ENCODE measurements at places on chromosomes 12 and 14.

DNA sequence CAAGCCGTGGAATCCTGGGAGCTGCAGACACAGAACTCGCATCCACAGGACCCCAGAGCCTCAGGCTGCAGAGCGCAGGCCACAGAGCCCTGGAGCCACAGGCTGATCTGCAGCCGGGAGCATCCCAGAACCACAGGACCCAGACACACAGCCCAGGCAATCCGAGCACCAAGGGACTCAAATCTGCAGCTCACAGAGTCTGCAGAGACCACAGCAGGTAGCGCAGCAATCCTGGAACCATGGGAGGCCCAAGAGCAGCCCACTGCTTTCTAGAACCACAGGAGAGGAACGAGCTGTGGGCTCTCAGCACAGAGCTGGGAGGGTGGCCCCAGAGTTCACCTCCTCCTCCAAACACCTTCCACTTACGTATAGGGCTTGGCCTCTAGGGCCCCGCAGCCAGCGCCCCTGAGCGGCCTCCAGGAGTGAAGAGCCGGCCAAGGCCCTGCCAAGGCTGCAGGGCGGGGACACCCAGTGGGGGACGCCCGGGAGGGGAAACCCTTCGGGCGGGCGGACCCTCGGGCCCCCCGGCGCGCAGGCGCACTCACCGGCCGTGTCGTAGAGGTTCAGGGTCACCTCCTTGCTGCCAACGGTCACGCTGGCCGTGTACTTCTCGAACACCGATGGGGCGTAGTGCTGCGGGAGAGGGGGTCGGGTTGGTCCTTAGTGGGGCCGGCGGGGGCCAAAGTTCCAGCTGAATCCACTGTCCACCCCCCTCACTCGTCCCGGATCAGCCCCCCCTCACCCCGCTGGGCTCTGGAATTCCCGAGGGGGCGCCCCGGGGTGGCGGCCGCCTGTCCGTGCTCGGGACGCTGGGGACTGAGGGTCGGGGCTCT is 665 bp downstream of the RHOF start:
- DNase-seq, result peak; percentile 80

DNA sequence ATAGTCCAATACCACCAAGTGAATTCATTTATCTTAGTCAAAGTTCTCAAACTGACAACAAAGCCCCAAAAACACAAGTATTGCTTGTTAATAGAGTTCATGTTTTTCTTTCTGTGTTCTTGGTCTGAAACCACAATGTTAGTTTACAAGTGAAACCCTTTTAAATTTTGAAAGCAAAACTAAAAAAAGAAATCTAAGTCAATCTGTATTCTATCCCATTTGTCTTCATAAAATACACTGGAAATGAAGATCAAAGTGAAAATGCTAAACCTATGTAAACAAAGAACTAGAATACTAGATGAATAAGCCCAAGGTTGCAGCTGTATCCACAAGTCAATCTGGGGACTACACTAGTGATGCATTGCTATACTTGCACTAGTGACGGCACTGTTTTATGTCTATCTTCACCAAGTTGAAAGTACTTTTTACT is 10.4 kb downstream of the MAP4K5 start:
- DNase-seq, result no peak

DNA sequence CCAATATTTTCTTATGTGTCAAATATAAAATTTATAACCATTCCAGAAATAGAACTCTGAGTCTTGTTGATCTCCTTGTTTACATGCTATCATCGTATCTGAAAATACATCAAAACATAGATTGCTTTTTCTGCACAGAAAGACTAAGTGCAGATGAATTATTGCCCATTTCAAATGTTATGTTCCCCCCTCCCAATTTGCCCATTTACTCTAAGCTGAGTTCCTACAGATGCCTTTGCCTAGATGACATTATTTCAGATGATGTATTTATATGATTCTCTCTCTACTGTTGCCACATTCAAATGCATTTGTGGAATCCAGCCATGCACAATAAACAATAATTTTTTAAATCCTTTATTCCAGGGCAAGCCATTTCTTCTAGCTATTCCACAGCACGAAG is 810.1 kb upstream of the MGAT4C start:
- DNase-seq, result no peak

DNA sequence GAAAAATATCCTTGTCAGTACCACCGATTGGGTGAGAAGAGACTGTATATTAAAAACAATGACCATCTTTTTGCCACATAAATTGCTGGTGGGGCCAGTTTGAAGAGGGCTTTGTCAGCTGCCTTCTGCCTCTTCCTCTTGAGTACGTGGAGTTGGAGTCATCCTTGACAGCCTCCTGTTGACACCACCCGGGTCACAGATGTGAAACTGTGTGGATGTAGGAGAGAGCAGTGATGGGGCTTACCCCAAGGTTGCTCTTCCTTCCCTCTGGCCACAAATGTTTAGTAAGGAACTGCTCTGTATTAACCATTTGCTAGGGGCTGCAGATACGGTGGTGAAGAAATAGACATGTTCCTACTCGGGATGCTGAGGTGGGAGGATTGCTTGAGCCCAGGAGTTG is 12.2 kb downstream of the PTPN11 start:
- no peak for DNase-seq

DNA sequence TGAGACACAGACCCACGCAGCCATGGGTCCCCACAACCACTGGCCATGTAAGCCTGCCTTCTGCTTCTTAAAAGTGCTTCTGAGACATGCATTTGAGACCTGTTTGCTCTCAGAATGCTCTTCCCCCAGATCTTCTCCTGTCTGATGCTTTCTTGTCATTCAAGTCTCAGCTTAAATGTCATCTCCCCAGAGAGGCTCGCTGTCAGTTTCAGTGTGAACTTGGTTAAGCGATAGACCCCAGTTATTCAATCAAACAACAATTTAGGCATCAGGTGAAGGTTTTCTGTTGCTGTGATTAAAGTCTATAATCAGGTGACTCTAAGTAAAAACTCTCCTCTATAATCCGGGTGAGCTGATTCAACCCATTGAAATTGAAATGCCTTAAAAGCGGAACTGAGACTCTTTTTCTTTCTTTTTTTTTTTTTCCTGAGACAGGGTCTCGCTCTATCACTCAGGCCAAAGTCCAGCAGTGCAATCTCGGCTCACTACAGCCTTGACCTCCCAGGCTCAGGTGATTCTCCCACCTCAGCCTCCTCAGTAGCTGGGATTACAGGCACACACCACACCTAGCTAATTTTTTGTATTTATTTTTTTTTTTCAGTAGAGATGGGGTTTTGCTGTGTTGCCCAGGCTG is 123.4 kb downstream of the KSR2 start:
- DNase-seq, result no peak

- DNase-seq, result no peak
Observed at GRCh38 chr14:39099748-39100147, 3.3 kb downstream of the SEC23A start.

All from NAMALWA (cell line).